Osteocyte (in vitro differentiated cells): ENCODE measurements at places on chromosomes 4 and X. TPM values are rescaled to one million over a fixed set of nuclear protein-coding genes. Genes with fewer than 3 reads are reported as not detected.

The OPRPN gene
- total RNA-seq: not detected in 2 replicates

The EGF gene
- total RNA-seq: not detected in 2 replicates

The P2RY4 gene
- 0.27 TPM in 1 of 2 replicates, not detected in the other for total RNA-seq

The FGFBP1 gene
- not detected in 2 replicates for total RNA-seq

The NDUFB11 gene
- 79.8 and 83.6 TPM in 2 replicates for total RNA-seq

- H3K36me3 ChIP-seq: no peaks in the 10 kb centered on the region
- no peak for DNase-seq
- no peaks in the 10 kb centered on the region for H3K27me3 ChIP-seq
- peaks cover 22% of the 10 kb centered on the region for H3K4me1 ChIP-seq
Observed at GRCh38 chr4:166426300-166426863, 553.3 kb downstream of the TLL1 start.

- H3K27ac ChIP-seq: no peak overlapping the region
- DNase-seq: no peak
- peaks cover 14% of the 10 kb centered on the region for H3K4me1 ChIP-seq
- H3K4me3 ChIP-seq: no peak overlapping the region
- H3K36me3 ChIP-seq: no peaks in the 10 kb centered on the region
- H3K27me3 ChIP-seq: no peaks in the 10 kb centered on the region
Observed at GRCh38 chr4:1783970-1784369, 9.1 kb upstream of the FGFR3 start.

- H3K27me3 ChIP-seq: peaks cover 46% of the 10 kb centered on the region
- no peak for DNase-seq
- H3K4me3 ChIP-seq: no peak overlapping the region
- no peaks in the 10 kb centered on the region for H3K36me3 ChIP-seq
- H3K4me1 ChIP-seq: no peaks in the 10 kb centered on the region
- no peak overlapping the region for H3K27ac ChIP-seq
Observed at GRCh38 chr4:5962416-5962815, 55.8 kb downstream of the C4orf50 start.

GRCh38 chr4:108965016-108965415 is 202.2 kb upstream of the ETNPPL start:
- no peak overlapping the region for H3K27ac ChIP-seq
- no peak for DNase-seq
- no peaks in the 10 kb centered on the region for H3K27me3 ChIP-seq
- no peak overlapping the region for H3K4me3 ChIP-seq

GRCh38 chr4:156188596-156188995 is 234.9 kb upstream of the CTSO start:
- no peaks in the 10 kb centered on the region for H3K27me3 ChIP-seq
- H3K36me3 ChIP-seq: no peaks in the 10 kb centered on the region
- no peak overlapping the region for H3K4me3 ChIP-seq
